ENCODE measurements at places on chromosomes 5 and 9.
A peak's percentile ranks its signal among the peaks of the same experiment; 100 is the strongest.

GRCh38 chr5:169628892-169629291, 8.2 kb upstream of the DOCK2 start:
- DNase-seq, result no peak

- no peak for DNase-seq
Observed at GRCh38 chr9:129164246-129164930, 13.7 kb downstream of the IER5L start.

DNA sequence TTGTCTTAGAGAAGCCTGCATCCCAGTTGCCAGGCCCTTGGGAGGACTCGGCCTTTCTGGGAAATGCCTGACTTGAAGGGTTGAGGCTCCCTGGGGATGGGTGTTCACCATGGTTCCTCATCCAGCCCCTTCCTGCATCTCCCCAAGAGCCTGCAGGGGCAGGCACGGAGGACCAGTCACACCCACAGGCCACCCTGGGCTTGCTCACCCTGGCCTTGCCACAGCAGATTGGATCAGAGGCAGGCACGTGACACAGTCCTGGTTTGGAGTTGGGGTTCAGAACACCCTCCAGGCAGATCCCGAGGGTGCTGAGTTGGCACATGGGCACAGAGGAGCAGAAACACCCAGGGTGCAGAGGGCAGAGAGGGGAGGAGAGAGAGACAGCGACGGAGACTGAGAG, 286.1 kb downstream of the PBX3 start:
- DNase-seq, result no peak

DNA sequence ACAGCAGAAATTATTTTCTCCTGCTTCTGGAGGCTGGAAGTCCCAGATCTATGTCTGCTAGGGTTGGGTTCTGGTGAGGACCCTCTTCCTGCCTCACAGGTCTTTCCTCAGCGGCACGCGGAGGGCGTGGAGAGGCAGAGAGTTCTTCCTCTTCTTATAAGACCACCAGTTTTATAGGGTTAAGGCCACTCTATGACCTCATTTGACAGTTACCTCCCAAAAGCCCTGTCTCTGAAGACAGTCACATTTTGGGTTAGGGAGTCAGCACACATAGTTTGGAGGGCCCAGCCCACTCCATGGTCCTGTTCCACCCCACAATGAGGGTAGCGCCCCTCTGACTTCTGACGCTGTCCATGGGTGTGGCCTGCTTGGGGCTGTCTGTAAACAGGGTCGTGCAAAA, 46.7 kb downstream of the TRIP13 start:
- DNase-seq, result no peak

DNA sequence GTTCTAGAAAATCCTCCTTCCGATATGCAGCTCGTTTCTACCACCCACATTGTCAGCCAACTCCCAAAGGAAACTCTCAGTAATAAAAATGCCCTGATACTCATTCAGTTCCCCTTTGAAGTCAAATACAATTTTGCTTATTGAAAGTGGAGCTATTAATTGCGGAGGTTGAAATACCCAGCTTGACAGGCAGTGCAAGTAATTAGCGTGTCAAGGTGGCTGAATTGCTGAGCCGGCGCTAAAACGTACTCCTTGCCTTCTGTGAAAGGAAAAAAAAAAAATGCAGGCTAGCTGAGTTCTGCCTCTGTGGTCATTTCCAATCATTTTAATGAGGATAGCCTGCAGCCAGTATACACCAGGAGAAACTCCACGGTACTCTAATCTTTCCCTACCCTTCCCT, 165.5 kb downstream of the RORB start:
- no peak for DNase-seq

- no peak for DNase-seq
Observed at GRCh38 chr5:115068239-115069086, 101.2 kb downstream of the TRIM36 start.

- no peak for DNase-seq
Observed at GRCh38 chr9:113622600-113623400, 159.3 kb downstream of the RGS3 start.

- no peak for DNase-seq
Observed at GRCh38 chr5:165004175-165004574, 1498.8 kb downstream of the MAT2B start.

DNA sequence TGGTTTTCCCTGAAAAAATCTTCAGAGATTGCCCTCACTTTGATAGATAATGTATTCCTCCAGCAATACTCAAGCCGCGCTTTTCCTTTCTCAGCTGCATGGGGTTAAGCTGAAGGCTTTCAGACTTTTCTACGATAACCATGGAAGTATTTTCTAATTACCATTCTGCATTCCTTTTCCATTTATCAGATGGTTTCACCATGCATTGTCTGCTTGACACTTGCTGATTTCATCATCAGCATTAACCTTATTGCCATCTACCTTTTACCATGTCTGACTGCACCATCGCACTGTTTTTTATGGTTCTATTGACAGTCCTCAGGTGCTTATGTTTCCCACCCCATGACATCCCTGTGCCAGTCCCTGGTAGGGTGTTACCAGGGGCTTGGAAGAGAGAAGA, 91.6 kb downstream of the DMAC1 start:
- no peak for DNase-seq

- no peak for DNase-seq
Observed at GRCh38 chr5:146409054-146409671, 38.0 kb upstream of the TCERG1 start.

- no peak for DNase-seq
Observed at GRCh38 chr9:14203356-14204056, 110.4 kb downstream of the NFIB start.

- no peak for DNase-seq
Observed at GRCh38 chr9:89037346-89037745, 46.1 kb downstream of the S1PR3 start.

DNA sequence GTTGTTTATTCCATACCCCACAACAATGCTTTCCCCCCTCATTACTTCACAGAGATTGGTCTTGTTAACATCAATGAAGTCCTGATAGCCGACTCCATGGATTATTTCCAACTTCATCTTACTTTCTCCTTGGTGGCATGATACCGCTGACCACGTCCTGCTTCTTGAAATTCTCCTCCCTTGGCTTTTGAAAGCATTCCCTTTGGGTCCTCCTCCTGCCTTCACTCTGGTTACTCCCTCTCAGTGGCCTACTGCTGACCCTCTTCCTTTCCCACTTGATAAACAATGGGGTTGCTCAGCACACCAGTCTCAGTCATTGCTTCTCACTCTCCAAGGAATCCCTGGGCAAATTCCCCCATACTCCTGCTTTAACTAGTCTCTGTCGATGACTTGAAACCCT, 283.9 kb downstream of the SEC61B start:
- DNase-seq, result no peak

GRCh38 chr5:107468276-107468675, 202.5 kb downstream of the EFNA5 start:
- DNase-seq, result no peak

DNA sequence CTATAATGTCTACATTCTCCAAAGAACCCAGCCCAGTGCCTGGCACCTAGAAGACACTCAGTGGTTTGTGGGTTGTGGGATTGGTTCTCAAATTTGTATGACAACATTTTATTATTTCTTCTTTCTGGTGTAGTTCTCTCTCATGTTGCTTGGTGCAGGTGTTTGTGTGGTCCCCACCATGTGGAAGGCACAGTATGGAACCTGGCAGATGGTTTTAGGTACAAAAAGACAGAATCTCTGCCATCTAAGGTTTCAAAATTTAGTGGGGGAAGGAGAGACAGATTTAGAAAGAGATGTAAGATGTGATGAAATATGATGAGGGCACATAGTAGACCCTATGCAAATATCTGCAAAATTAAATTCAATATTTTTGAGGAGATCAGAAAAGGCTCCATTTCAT, 323.8 kb downstream of the CDK5RAP2 start:
- DNase-seq, result no peak

- DNase-seq, result no peak
Observed at GRCh38 chr9:107484117-107484723, 5.3 kb downstream of the KLF4 start.

DNA sequence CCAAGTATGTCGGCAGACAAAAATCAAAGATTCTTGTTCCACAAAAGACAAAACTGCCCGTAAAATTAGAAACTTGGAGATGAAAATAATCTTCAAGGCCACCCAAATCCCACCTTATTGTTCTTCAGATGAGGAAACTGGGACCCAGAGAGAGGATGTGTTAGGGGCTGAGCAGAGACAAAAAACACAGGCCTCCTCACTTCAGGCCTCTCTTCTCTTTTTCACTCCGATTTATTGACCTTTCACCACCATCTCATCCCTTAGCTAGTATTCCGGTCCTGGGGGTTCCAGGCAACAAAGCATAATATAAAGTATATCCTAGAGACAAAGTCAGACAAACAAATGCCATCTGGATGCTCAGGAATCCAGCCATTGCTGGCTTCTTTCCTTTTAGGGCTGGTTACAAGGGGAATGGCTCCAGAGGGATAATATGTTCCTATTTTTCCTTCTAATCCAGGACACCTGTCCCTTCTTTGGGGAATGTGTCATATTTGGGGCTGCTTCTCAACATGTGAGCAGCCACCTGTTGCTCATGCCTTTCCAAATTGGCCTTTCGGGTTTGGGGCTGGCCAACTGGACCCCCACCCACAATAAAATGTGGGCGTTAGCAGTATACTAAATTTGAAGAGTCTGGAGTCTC, 42.2 kb upstream of the AFAP1L1 start:
- DNase-seq, result no peak

- DNase-seq, result no peak
Observed at GRCh38 chr9:123608104-123608503, 252.1 kb downstream of the CRB2 start.

DNA sequence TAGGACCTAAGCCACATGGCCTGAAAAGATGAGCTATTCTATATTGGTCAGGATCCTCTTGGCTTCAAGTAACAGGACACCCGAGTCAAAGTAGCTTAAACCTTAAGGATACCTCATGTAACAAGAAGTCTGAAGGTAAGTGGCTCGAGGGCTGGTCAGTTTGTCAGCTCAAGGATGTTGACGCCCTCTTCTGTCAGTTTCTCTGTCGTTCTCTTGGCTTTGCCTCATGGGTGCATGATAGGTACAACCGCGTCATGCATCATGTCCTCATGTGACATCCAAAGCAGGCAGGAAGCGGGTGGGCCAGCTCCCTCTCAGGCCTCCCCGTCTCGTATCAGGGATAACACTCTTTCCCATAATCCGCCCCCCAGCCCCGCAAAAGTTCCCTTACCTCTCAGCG, 22.1 kb upstream of the TCERG1 start:
- no peak for DNase-seq

DNA sequence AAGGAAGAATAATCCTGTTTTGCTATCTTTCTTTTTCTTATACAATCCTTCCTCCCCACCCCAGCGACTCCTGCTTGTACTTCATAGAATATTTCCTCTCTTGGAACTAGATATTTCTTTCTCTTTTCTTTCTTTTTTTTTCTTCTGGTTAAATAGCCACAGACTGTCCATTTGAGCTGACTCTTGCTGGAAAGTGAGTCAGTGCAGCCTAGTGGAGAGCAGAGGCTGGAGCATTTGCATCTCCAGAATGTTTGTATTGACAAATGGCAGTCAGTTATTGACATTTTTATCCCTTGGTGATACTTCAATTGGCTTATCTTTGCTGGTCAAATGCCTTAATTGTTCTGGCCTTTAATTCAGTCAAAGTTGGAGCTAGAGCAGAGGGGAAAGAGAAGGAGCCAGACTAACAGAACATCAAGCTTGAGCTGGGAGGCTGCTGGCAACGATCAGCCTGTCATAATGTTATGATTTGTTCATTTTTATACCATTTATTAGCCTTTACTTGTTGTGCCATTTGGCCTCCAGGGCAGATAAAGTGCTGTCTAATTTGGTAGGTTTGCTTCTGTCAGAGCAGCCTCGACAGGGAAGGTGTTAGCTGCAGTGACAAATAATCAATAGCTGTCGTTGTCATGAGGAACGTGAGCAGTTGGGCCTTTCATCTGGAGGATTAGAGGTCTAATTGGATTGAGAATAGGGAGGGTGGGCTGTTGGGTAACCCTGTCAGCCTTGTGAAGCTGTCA, 69.0 kb downstream of the INVS start:
- no peak for DNase-seq

DNA sequence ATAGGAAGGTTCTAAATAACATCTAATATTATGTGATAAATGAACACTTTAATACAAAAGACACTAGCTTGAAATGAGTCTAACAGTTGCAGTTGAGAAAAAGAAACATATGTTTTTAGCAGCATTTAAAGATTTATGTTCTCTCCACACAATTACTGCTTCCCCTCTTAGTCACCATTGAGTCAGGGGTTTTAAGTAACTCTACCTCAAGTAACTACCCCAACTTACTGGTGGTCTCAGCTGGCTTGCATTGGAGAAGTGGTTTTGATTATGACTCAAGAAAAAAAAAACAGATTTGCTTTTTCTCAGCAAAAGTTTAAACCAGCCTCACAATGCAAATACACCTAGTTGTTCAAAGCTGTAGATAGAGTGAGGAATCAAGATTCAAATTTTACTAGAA, 1216.5 kb upstream of the CDH9 start:
- DNase-seq, result no peak

GRCh38 chr9:26956860-26957233, 635 bp downstream of the IFT74 start:
- no peak for DNase-seq

- DNase-seq, result no peak
Observed at GRCh38 chr5:116543501-116543900, 31.1 kb downstream of the SEMA6A start.

- peak; percentile 69 for DNase-seq
Observed at GRCh38 chr9:34989946-34990635, 546 bp downstream of the DNAJB5 start.

- DNase-seq, result no peak
Observed at GRCh38 chr9:123085916-123086315, 52.4 kb downstream of the GPR21 start.

DNA sequence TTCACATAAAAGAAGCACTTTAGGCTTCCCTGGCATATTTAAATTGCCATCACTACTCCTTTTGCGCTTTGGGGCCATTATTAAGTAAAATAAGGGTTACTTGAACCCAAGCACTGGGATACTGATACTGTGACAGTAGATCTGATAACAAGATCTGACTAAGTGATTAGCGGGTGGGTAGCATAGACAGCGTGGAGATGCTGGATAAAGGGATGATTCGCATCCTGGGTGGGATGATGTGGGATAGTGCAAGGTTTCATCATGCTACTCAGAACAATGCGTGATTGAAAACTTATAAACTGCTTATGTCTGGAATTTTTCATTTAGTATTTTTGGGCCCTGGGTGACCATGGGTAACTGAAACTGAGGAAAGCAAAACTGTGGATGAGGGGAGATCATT, 75.1 kb downstream of the PTTG1 start:
- DNase-seq, result no peak

- no peak for DNase-seq
Observed at GRCh38 chr9:101235105-101235866, 149.5 kb downstream of the BAAT start.

Data from lower lobe of right lung (tissue), 2 donors.